ENCODE measurements at places on chromosomes 4 and X. TPM values are rescaled to one million over a fixed set of nuclear protein-coding genes. Genes with fewer than 3 reads are reported as not detected.

The TAF7L gene
- 0.95 TPM for total RNA-seq

The SLC30A9 gene
- 43.8 TPM for total RNA-seq

The PPEF2 gene
- not detected for total RNA-seq

The PNMA6A gene
- 1.4 TPM for total RNA-seq

The QDPR gene
- total RNA-seq, result 43.0 TPM

All from bronchial smooth muscle cell (primary cell).